AG04449 (cell line): ENCODE measurements at places on chromosomes 1 and 21.

DNA sequence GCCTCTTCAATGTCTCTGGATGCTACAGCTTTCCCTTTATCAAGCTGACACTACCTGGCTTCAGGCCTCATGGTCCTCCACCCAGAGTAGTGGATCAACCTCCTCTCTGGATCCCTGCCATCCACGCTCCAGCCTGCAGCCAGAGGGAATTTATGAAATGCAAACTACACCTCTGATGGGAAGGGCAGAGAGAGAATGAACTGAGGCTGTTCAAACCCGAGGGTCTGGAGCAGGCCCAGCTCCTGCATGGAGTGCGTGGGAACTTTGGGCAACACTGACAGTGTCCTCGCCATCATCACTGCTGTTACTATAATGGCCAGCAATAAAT lies 157.8 kb downstream of the TRABD2B start:
- DNase-seq, result no peak

DNA sequence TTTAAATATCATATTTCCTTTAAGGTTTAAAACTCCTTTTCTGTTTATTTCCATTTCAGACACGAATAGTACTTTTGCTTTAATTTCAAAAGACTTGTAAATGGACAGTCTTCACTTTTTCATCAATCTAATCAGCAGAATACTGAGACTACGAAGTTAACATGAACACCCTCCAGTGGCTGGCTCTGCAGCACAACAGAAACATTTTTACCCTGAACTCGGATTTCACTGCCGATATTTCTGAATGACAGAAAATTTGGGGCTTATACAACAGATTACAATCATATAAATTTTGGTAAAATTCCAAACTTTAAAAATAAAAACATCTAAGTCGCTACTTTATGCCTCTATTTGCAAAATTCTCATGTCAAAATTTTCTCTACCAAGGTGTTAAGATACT lies 86.2 kb downstream of the AKT3 start:
- DNase-seq, result no peak

DNA sequence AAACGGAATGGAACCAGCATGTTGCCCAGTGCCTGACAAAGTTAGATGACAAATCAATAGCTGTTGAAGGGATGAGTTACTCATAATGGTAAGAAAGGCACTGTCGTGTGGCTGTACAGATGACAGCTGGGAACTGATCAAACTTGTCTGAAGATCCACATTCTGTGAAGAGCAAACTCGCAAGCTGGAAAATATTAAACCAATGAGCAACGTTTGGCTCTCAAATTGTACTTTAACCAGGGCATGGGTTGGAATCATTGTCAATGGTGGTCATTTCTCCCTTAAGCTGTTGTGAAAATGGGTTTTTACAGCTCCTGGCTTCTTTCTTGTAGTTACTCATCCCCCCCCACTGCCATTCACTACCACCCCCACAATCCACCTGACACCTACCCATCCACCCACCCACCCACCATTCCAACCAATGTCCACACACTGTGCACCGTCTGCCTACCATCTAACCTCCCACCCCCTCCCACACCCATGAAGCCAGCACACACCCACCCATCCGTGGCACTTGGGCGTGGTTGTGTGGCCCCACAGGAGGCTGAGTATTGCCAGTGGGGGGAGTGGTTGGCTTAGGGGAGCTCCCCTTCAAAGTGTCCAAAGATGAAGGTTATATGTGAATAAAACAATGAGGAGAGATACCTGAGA lies 46.7 kb downstream of the CLDN14 start:
- DNase-seq, result no peak

GRCh38 chr21:25273959-25274358 lies 333.3 kb downstream of the MRPL39 start:
- no peak for DNase-seq

- DNase-seq, result no peak
These were observed 193.8 kb downstream of the LMX1A start for GRCh38 chr1:165162671-165163241.

DNA sequence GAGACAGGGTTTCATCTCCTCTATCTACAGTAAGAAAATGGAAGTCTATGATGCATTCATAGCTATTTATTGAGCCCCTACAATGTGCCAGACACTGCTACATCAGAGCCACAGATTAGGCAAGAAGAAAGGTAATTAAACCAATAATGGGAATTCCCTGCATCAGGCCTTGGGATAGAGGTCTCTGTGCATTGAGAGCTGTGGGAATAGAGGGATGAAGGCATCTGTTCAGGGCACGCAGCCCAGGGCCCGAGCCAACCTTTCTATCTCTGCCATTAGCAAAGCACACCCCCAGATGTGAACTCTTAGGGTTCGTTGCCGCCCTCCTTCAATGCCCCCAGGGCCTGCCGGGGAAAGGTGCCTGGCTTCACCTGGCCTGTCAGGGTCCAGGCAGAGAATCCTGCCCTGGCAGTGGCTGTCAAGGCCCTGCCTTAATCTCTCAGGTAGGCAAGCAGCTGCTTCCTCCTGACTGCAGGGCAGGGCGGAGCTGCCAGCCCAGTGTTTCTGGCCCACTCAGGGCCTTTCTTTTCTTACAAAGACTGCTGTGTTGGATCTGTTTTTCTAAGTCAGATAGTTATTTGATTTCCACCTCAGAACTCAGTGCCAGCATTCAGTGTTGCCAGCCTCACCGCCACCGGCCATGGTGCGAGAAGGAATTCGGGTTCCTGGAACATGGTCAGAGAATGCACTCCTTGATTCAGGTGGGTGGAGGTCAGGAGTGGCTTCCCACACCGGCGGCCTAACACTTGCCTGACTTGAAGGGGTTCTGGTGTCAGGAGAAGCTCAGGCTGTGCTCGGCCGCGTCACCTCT lies 76.1 kb downstream of the PGM1 start:
- DNase-seq, result no peak

GRCh38 chr1:201137579-201138310 lies 10.8 kb upstream of the ASCL5 start:
- peak; percentile 81 for DNase-seq

DNA sequence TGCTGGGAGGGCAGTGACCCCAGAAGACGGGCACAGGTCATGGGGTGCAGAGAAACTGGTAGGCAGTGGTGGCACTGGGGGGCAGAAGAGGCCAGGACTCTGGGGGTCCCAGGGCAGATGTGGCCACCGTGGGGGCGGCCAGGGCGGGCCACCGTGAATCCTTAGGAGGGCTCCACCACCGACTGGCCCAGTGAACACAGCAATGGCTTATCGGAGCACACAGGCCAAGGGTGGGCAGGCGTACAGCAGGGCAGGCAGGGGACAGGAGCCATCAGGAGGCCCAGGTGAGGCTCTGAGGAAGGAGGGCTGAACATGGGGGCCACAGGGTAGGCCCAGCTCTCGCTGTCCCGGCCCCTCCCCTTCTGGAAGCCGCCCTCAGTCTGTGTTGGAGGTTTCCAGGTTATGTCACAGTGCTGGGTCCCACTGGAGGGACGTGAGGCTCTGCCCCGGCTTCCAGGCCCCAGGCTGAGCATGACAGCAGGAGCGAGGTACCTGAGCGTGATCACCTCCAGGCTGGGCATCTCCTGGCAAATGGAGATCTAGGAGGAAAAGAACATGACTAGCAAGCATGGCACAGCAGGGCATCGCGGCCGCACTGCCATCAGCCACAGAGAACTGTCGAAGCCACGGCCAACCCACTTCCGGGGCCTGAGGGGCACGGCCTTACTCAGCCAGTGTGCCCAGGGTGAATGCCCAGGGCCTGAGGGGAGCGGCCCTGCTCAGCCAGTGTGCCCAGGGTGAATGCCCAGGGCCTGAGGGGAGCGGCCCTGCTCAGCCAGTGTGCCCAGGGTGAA lies 3.7 kb downstream of the CFAP410 start:
- no peak for DNase-seq

GRCh38 chr1:162950187-162950586 lies 89.2 kb upstream of the CCDC190 start:
- DNase-seq, result no peak

- DNase-seq, result no peak
These were observed 96.7 kb upstream of the HP1BP3 start for GRCh38 chr1:20883766-20884165.

DNA sequence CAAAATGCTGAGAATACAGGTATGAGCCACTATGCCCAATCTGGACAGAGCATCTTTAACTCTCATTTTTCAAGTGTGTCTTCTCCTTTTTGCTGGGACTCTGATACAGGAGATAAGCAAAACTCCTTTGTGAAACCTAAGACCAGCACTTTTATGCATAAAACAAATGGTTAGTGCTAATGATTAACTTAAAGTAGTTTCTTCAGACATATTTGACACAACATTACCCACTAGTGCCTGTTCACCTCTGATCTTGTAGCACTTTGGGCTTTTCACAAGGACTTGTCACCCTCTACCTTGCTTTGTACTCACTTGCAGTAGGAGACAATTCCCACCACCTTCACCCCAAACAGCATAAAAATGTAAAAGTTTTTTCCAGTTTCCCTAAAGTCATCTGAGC lies 216.3 kb downstream of the RGS7 start:
- DNase-seq, result no peak

DNA sequence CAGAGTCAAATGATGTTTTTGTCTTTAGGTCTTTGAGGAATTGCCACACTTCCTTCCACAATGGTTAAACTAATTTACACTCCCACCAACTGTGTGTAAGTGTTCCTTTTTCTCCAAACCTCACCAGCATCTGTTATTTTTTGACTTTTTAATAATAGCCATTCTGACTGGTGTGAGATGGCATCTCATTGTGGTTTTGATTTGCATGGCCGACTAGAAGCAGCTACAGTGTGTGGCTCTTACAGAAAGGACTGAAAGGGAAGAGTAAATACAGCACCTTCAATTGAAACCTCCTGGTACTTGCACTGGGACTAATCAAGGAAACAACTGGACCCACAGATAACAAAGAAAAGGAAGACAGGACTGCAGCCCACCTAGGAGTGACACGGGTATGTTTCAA lies 668.0 kb upstream of the RGS18 start:
- DNase-seq, result no peak

- DNase-seq, result peak; percentile 28
These were observed 14.7 kb downstream of the MSH4 start for GRCh38 chr1:75811211-75811981.

DNA sequence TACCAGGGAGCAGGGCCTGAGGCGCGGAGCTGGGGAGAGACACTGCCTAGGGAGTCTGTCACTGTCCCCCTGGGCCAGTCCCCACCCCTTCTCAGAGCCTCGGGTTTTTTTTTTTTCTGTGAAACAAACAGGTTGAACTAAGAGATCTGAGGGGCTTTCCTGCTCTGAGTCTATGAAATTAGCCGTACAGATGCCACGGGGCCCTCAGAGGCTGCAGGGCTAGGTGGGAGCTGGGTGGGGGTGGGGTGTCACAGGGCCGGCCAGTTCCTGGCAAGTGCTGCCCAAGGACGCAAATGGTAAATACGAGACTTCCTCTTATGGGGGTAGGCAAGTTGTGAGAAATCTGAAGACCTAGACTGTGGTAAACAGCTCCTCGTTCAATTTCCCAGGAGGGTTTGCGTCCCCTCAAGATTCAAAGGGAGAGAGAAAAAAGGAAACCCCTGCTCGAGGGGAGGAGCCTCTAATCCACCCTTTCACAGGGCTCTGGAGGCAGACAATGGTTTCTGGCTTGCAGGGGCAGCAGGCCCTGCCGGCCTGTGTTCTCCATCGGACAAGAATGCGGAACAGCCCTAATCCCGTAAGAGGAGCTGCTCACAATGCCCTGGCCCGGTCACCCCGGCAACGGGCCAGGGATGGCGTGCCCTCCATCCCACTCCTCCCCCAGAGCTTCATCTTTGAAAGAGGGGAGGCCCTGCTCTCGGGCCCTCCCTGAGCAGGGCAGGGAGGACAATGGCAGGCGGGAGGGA lies 7.8 kb downstream of the NUAK2 start:
- DNase-seq, result no peak

- DNase-seq, result no peak
These were observed 6.7 kb downstream of the SYCP1 start for GRCh38 chr1:114861384-114861783.

- DNase-seq, result no peak
These were observed 122.2 kb downstream of the NOS1AP start for GRCh38 chr1:162191396-162192305.

- no peak for DNase-seq
These were observed 50.2 kb upstream of the WASF2 start for GRCh38 chr1:27539901-27540861.

- DNase-seq, result no peak
These were observed 20.7 kb downstream of the MCM3AP start for GRCh38 chr21:46264690-46265144.

DNA sequence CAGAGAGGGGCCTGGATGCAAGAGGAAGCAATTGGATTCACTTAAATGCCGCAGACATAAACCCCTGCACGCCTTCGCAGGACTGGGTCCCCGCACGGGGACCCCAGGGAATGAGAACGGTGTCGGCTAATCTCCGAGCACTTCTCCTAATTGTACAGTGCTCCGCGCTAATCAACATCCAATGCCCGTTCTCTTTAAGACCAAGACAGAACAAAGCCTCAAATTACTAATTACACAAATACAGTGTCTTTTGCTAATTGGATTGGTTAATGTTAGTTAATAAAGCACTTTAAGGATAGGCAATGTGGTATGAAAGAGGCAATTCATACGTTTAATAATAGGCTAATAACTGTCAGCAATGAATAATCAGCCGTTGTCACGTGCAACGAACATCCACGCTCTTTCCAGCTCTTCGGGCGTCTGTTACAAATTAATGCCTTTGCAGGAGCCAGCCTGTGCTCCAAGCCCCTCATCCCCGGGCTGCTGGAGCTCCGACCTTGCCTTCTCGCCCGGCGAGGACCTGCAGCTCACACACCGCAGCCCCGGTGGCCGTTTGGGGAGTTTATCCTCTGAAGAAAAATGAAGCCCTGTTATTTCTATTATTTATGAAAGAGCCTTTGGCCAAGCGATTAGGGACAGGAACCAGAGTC lies 157.8 kb downstream of the PRDM16 start:
- no peak for DNase-seq

DNA sequence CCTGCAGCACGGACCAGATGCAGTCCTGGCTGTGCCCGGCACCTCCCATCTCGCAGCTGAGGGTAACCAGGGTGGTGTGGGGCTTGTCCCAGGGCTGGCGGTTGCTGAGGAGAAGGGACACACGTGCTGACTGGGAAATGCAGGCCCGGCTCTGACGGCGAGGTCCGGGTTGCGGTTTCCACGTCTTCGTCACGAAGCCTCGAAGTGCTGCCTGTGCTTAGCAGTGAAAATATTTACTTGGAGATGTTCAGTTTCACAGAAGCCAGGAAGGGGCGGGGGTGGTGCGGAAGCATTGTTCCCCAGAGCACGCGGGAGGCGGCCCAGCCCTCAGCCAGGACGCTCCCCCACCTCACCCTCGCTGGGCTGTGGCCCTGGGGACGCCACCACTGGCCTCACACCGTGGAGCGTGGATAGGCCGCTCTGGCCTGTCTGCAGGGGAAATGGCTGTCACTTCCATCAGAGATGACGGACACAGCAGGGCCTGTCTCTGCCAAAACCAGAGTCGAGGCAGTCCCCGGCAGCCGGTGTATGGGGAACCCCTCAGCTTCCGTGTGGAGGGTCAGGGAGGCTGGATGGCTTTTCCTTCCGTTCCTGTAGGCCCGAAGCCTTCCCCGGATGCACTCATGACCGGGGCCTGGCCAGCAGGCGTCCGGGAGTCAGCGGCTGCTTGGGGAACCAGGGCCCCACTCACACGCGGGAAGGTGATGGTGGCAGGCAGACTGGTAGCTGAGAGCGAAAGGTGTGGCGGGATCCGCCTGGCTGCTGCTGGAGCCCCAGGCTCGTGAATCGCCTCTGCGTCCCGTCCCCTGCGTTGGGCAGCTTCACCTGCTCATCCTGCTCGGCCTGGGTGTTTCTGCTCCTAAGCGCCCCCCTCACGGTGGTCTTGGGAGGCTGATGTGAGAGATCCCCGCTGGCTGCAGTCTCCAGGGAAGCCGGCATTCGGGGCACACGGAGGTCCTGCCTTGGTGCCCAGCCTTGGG lies 14.7 kb upstream of the POFUT2 start:
- no peak for DNase-seq
